GM06990 (cell line): ENCODE measurements at places on chromosomes 3 and 15.
A peak's percentile ranks its signal among the peaks of the same experiment; 100 is the strongest.

DNA sequence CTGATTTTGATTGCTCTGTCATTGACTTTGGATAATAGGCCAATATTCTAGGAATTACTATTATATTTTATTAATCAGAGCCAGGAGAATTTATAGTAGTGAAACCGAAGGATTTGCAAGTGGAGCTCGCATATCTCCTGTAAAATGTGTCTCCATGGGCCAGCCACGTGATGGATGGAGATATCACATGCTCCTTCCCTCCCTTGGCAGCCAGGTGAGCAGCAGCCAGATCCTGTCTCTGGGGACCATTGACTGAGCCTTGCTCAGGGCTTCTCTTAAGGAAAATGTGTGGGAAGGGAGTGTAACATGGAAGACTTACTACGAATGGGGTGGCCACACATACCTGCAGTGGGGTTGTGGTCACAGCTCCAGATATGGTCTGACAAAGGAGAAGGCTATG lies 144.7 kb upstream of the RGMA start:
- no peak for DNase-seq

DNA sequence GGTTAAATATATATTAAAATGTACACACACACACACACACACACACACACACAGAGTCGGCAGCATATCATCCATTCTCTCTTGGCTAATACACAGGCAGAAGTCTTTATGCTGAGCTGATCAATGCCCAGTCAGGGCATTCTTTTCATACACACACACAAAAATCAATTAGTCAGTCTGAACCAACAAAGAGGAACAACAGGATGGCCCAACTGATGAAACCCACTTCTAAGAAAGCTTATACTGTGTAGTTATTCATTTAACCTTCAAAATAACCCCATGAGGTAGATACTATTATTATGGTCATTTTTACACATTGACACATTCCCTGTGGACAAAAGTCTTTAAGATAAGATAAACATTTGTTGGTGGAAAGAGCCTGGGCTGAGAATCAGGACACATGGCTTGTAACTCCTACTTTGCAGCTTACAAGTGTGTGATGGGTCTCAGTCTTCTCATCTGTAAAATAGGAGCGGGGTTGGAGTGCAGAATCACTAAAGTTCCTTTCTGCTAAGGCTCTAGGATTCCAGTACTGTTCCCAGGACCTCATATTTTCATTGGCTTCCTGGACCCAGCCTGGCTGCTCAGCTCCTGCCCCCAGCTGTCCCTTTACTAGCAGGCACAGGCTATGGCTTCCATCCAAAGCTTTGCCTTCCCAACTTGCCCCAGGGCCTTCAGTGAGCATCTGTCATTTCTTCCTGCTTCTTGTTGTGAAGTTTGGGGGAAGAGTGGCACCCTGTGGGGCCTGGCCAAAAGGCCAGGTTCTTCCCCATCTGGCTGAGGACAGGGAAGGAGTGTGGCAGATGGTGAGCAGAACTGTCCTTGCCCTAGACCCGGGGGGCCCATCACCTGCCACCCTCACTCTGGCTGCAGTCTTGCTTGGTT lies 27.2 kb upstream of the GLCE start:
- DNase-seq, result no peak

- DNase-seq, result no peak
These were observed 21.6 kb downstream of the MFSD1 start for GRCh38 chr3:158823426-158823825.

DNA sequence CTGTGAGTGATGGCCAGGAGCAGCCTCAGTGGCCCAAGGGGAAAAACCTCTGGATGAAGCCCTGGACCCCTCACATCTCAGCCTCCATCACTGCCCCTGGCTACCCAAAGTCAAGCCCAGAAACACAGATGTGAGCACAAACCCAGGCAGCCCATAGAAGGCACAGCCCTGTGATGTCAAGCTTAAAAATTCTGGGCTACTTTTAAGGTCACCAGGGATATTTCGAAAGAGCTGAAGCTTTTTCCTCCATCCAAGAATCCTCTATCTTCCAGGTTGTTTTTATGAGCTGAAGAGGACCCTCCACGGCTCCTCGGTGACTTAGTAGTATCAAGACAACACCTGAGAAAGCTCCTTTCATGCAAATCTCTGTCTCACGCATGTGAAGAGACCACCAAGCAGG lies 11.5 kb downstream of the LIPC start:
- DNase-seq, result no peak

DNA sequence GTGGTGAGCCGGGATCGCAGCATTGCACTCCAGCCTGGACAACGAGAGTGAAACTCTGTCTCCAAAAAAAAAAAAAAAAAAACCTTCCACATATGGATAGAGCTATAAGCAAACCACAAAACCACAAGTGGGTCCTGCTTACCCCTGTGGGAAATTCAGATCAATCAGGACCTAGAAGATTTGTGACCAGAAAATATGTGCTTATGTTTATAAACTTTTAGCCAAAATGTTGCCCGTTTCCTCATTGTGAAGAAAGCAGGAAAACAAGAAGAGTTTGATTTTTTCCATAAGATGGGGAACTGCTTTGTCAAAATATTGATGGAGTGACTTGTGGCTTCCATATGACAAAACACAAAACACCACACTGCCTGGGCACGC lies 3.4 kb upstream of the SLC25A38 start:
- DNase-seq, result no peak

- DNase-seq, result no peak
These were observed 47.2 kb upstream of the KLF13 start for GRCh38 chr15:31279221-31280045.

DNA sequence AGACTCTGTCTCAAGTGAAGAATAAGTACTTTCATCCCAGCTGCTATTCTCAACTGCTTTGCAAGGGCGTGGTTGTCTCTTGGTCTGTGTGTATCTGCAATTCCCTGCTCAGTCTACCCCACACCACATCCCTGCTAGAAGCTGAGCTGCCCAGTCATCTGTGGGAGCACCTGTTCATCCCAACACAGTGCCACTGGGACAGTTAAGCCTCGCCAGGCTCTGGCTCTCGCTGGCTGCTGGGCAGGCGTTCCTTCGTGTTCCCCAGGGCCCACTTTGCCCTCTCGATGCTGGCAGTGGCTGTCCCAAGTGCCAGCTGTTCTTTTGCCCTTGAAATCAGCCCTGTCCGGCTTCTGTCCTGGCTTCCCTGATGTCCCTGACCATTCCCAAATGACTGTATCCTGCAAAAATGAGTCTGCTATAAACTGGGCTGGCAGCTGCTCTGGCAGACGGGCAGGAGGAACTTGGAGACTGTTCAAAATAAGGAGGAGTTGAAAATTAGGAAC lies 91.6 kb upstream of the KLHL25 start:
- DNase-seq, result no peak

DNA sequence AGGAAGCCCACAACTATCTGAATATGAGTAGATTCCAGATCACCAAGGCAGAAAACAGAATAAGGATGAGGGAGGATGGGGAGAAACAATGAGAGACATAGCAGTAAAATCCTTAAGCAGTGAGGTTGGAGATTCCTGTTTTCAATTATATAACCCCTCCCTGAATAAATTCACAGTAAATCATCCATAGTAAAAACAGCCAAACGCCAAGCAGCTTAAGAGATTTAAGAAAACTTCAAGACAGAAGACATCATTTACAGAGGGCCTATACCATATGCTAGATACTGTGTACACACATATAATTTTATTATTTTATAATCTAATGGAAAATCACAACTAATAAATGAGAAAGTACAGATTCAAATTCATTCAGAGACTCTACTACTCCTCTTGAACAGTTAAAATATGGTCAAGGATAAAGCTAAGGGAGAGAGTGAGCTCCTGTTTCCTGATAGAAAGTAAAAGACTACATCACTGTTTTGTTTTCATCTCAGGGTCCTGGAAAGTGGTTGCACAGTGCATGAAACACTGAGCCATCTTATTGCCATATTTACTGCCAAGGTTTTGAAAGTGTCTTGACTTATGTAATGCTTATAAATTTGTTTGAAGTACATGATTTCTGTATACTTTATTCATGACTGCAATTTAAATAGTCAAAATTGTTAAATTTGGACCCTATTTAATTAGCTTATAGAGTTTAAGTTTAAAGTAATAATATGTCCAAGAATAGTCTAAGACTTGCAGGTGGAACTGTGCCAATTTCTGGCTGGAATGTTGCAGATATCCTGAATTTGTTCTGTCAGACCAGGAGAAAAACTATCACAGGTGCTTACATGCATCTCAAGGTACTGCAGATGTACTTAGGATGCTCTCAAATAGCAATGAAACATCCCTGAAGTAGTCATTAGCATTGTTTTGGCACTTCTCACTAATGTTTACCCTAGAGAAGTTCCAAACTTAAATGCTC lies 141.4 kb downstream of the TBL1XR1 start:
- DNase-seq, result no peak

- DNase-seq, result no peak
These were observed 95.9 kb downstream of the FAM43A start for GRCh38 chr3:194781617-194782016.

DNA sequence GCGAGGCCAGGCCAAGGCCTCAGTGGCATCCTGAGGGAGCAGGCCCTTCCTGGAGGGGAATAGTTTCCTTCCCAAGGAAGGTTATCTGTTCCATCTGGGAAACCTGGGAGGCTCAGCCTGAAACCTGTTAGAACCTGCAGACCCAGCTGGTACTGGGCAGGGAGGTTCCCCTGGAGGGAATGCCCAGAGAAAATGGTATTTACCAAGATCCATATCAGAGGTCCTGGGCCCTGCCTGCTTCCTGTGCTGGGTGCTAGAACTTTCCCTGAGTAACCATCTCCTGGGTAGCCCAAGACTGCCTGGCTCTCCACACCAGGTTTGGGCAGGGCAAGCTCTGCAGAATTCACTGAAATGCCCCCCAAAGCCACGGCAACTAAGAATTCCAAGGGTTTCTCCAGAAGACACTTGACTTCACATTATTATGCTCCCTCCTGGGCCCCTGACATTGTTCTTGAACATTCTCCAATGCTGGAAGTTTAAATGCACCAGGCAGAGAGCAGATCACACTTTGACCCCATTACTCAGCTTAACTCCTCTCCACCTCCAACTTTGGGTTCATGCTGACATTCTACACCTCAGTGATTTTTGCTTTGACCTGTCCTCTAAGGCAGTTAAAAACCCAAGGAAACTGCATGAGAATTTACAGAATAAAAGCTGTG lies 2.0 kb downstream of the CA12 start:
- DNase-seq, result no peak

GRCh38 chr3:58321791-58322190 lies 10.9 kb upstream of the PXK start:
- DNase-seq, result no peak

DNA sequence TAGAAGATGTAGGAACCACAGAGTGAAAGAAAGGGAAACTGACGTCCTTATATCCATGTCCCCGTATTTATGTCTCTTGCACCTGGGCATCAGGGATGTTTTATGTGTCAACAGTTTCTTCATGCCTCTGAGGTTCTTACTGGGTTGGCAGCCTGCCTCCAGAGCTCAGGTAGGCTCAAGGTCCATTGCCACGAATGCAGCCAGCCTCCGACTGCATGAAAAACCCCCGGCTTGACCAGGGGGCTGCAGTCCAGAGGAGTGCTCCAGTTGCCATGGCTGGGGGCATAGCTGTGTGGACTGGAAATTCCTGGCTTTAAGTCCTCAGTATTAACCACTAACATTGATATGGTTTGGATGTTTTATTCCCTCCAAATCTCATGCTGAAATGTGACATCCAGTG lies 2.8 kb upstream of the CSPG5 start:
- no peak for DNase-seq

DNA sequence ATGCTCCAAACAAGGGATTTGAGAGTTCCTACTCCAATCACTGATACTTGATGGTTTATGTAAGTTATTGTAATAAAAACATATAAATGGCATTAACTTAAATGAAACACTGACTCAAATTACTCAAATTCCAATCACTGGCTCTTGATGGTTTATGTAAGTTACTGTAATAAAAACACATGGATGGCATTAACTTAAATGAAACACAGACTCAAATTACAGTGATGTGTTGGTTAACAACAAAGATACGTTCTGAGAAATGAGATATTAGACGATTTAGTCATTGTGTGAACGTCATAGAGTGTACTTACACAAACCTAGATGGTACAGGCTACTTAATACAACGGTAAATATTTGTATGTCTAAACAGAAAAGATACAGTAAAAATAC lies 6.6 kb downstream of the MOBP start:
- no peak for DNase-seq

GRCh38 chr15:98887976-98888375 lies 119.6 kb downstream of the PGPEP1L start:
- DNase-seq, result no peak

GRCh38 chr15:99252326-99252725 lies 1.0 kb downstream of the LRRC28 start:
- DNase-seq, result no peak

DNA sequence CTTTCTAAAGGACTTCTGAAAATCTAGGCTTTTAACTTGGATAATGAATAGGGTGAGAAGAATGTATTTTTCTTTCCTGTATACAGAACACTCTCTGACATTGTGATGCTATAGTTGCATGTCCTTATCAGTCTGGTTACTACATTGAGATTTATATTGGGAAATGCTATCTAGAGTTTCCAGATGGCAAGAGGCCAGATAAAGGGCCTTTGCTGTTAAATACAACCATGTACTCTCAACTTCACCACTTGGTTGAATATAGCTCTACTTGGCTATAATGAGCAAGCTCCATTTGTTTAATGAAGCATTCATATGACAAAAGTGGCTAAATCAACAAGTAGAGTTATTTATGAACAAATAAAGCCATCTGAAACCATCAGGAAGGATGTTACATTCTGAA lies 91.0 kb downstream of the IGSF11 start:
- no peak for DNase-seq

- no peak for DNase-seq
These were observed 105.8 kb upstream of the GAP43 start for GRCh38 chr3:115517457-115518050.

- peak; percentile 83 for DNase-seq
These were observed 46.9 kb upstream of the SLC7A14 start for GRCh38 chr3:170632780-170633179.

- no peak for DNase-seq
These were observed 250.9 kb downstream of the PLCL2 start for GRCh38 chr3:17135696-17136095.

DNA sequence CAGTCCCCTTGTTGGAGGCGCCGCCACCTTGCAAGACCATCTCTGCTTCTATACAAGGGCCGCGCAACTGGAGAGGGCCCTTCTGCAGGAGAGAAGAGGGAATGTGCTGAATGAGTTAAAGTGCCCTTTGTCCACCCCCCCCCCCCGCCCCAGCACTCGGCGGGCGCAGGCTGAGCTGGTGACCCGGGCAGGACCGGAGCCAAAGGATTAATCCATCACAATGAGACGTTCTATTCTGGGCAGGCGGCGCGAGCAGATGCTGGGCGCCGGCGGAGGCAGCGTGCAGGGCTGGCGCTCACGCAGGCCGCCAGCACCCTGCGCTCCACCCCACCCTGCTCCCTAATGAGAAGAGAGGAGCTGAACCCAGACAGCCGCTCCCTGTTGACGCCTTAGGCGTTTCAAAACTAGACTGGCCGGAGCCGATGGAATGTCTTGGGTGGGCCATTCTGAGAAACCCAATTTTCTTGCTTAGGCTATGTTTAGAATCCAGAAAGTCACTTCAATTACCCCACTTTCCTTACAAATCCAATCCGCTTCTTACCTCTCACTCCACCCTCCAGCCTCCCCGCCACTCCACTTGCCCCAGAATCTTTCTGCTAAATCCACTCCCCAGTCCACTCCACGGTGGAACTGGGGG lies 32.9 kb downstream of the GJD2 start:
- no peak for DNase-seq
